Activated CD4-positive, alpha-beta T cell treated with anti-CD3 and anti-CD28 coated beads, Interleukin-2, amount 10 ng/mL, durations not matched to agents 24 days and 14 days (primary cell): ENCODE measurements at places on chromosomes 13 and 19. TPM values are rescaled to one million over a fixed set of nuclear protein-coding genes. Genes with fewer than 3 reads are reported as not detected.
A peak's percentile ranks its signal among the peaks of the same experiment; 100 is the strongest.

DNA sequence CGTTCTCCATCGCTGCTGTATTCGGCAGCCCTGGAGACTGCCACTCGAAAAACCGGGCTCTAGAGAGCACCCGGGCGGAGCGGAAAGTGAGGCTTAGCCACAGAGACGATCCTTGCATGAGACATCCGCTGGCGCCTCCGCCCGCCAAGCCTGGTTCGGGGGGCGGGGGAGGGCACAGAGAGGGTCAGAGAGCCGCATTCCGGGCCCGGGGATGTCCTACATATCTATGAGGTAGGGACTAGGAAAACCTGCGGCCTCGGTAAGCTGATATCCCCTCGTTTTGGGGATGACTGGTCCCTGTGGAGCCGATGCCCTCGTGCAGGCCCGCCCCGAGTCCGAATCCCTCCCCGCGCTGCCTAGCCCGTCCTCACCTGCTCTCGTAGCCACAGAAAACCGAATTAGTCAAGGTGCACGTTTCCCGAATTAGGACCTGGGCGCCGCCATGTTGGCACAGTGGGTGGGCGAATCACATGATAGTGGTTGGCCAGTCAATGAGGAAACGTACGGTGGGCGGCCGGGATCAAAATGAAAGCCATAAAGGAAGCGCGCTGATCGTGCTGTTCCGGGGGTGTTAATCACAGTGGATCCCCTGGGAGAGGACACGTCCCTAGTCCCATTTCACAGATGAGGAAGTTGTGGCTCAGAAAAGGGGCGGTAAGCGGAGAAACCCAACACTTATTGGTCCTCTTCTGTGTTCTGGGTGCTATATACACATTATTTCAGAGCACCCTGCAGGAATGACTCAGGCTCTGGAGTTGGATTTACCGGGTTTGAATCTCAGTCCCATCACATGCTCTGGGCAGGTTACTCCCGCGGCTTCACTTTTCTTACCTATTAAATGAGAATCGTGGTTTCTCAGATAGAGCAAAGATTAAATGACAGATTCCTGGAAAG lies at the start of gene TRMT1:
TSS of gene TRMT1 (minus strand) at position 459 of the 894 bp plus-strand sequence. CDS start at position 118, 341 bp downstream.
- H3K27me3 ChIP-seq, result no peaks in the 10 kb centered on the region
- H3K4me3 ChIP-seq, result peak within 1 kb of the TSS; percentile 97
- peak; percentile 97 for DNase-seq
- H3K4me1 ChIP-seq, result peaks cover 29% of the 10 kb centered on the region
- H3K36me3 ChIP-seq, result peaks cover 36% of the 10 kb centered on the region

- no peak overlapping the region for H3K27ac ChIP-seq
- DNase-seq, result no peak
- peaks cover 4% of the 10 kb centered on the region for H3K36me3 ChIP-seq
- H3K4me1 ChIP-seq, result no peaks in the 10 kb centered on the region
Observed at GRCh38 chr19:42363614-42364346, 26.3 kb downstream of the CNFN start.

Gene LYL1
- 2.1 and 2.4 TPM in 2 replicates for total RNA-seq

- peak overlapping the region; percentile 97 for H3K4me3 ChIP-seq
- H3K27me3 ChIP-seq, result no peaks in the 10 kb centered on the region
- peaks cover 17% of the 10 kb centered on the region for H3K36me3 ChIP-seq
- no peak for DNase-seq
- H3K27ac ChIP-seq, result peak overlapping the region; percentile 90
- H3K4me1 ChIP-seq, result peaks cover 50% of the 10 kb centered on the region
Observed at GRCh38 chr19:49474542-49474924, 518 bp downstream of the FLT3LG start.

Gene ZNF625
- total RNA-seq, result 3.0 and 3.7 TPM in 2 replicates

Gene CLDN10
- total RNA-seq, result not detected in 2 replicates

Gene ANGPTL8
- not detected in 2 replicates for total RNA-seq

- peaks cover 3% of the 10 kb centered on the region for H3K27me3 ChIP-seq
- no peak overlapping the region for H3K4me3 ChIP-seq
- DNase-seq, result no peak
- peaks cover 3% of the 10 kb centered on the region for H3K4me1 ChIP-seq
Observed at GRCh38 chr19:38440592-38440991, 7.1 kb downstream of the RYR1 start.

Gene ADAMTS10
- total RNA-seq, result 2.4 and 2.5 TPM in 2 replicates

- H3K27me3 ChIP-seq, result no peaks in the 10 kb centered on the region
- H3K4me1 ChIP-seq, result peaks cover 8% of the 10 kb centered on the region
- no peak overlapping the region for H3K4me3 ChIP-seq
- peaks cover 4% of the 10 kb centered on the region for H3K36me3 ChIP-seq
- peak; percentile 93 for DNase-seq
Observed at GRCh38 chr19:48351341-48351752, 12.4 kb downstream of the TMEM143 start.

- DNase-seq, result peak; percentile 48
- no peaks in the 10 kb centered on the region for H3K4me1 ChIP-seq
- no peaks in the 10 kb centered on the region for H3K36me3 ChIP-seq
Observed at GRCh38 chr13:41995946-41996345, 35.0 kb upstream of the VWA8 start.

Gene ANKLE1
- 17.3 and 17.9 TPM in 2 replicates for total RNA-seq

DNA sequence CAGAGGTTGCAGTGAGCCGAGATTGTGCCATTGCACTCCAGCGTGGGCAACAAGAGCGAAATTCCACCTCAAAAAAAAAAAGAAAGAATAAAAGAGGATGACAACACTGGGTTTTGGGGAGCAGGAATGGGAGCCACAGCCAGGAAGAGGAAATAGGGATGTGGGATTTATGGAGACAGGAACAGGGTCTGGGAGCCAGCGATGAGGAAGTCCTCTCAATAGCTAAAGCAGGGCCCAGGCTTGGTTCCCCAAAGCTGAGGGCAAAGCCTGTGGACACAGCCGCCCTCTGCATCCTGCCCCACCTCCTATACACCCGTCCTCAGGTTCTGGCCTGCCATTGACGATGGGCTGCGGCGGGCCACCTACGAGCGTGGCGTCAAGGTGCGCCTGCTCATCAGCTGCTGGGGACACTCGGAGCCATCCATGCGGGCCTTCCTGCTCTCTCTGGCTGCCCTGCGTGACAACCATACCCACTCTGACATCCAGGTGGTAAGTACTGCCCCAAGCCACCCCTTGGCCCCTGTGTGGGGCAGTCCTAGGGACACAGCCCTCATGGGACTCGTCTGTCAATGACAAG lies 13.6 kb downstream of the HIPK4 start:
- H3K4me3 ChIP-seq, result no peak overlapping the region
- H3K27me3 ChIP-seq, result no peaks in the 10 kb centered on the region
- peaks cover 9% of the 10 kb centered on the region for H3K4me1 ChIP-seq
- peaks cover 2% of the 10 kb centered on the region for H3K36me3 ChIP-seq

- H3K4me1 ChIP-seq, result peaks cover 3% of the 10 kb centered on the region
- peaks cover 4% of the 10 kb centered on the region for H3K36me3 ChIP-seq
- no peak overlapping the region for H3K27ac ChIP-seq
Observed at GRCh38 chr19:6577476-6578125, 13.3 kb downstream of the CD70 start.

GRCh38 chr13:78033509-78033908 lies 114.9 kb upstream of the EDNRB start:
- H3K4me3 ChIP-seq, result no peak overlapping the region
- peaks cover 4% of the 10 kb centered on the region for H3K27me3 ChIP-seq
- H3K36me3 ChIP-seq, result no peaks in the 10 kb centered on the region

- H3K27ac ChIP-seq, result no peak overlapping the region
- no peaks in the 10 kb centered on the region for H3K36me3 ChIP-seq
- peaks cover 8% of the 10 kb centered on the region for H3K27me3 ChIP-seq
- DNase-seq, result no peak
- no peak overlapping the region for H3K4me3 ChIP-seq
- peaks cover 9% of the 10 kb centered on the region for H3K4me1 ChIP-seq
Observed at GRCh38 chr19:35254341-35255297, 5.8 kb downstream of the LSR start.

DNA sequence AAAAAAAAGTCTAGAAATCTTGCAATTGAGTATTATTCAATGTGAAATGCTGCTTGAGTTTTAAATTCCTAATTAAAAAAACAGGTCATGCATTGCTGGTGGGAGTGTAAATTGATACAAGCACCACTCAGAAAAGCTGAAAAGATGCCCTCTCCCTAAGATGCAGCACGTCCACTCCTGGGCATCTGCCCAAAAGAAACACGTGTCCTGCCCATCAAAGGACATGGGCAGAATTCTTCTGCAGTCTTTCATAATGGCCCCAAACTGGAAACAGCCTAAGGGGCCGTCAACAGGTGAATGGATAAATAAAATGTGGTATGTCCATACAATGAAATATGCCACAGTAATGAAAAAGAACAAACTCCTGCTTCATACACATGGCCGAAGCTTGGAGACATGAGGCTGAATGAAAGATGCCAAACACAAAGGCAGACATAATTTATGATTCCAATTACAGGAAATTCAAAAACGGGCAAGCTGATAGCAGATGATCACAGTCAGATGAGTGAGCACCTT lies 7.8 kb downstream of the POU2F2 start:
- no peak for DNase-seq
- H3K4me1 ChIP-seq, result peaks cover 59% of the 10 kb centered on the region
- no peak overlapping the region for H3K27ac ChIP-seq
- H3K27me3 ChIP-seq, result no peaks in the 10 kb centered on the region
- H3K4me3 ChIP-seq, result no peak overlapping the region

- no peaks in the 10 kb centered on the region for H3K36me3 ChIP-seq
- no peaks in the 10 kb centered on the region for H3K4me1 ChIP-seq
- H3K4me3 ChIP-seq, result no peak overlapping the region
- H3K27ac ChIP-seq, result no peak overlapping the region
- peaks cover 3% of the 10 kb centered on the region for H3K27me3 ChIP-seq
- DNase-seq, result no peak
Observed at GRCh38 chr13:99717959-99718674, 216.8 kb downstream of the TM9SF2 start.

DNA sequence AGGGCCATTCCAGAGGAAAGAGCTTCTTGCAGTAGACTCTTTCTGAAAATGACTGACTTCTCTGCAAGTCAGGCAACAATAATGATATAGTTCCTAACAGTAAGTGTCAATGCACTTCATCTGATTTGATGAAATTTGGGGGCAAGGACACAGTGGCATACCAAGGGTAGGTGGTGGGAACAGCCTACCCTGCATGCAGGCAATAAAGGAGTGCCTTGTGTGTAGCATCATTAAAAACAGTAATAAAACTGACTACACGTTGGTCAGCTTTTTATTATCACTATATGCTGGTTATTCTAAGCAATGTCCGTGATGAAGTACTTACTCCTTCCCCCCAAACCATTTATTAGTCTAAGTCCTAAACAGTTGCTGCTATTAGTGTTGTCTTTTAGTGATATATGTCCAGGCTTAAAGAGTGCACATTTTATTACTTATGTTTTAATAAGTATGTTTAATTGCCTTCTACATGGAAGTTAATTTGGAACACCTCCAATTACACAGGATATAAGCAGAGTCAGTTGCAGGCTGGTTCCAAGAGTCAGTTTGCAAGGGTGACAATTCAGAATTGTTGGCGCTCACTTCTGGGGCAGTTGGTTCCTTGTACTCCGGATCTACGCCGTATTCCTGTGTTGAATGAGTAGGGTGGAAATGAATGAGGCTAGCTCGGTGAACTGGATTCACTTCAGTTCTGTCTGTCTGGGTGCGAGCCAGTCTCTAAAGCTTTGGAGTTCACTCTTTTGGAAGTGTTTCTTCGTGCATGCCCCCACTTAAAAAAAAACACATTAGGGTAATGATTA lies 84.0 kb downstream of the RGCC start:
- H3K36me3 ChIP-seq, result peaks cover 2% of the 10 kb centered on the region
- H3K27ac ChIP-seq, result no peak overlapping the region
- H3K27me3 ChIP-seq, result peaks cover 8% of the 10 kb centered on the region
- H3K4me3 ChIP-seq, result no peak overlapping the region

Gene PEAK3
- total RNA-seq, result 0.09 TPM in 1 of 2 replicates, not detected in the other

GRCh38 chr13:39822437-39822836 lies 167.0 kb downstream of the COG6 start:
- peak overlapping the region; percentile 39 for H3K27ac ChIP-seq
- H3K4me3 ChIP-seq, result peak overlapping the region; percentile 62
- peaks cover 3% of the 10 kb centered on the region for H3K27me3 ChIP-seq

Gene TMEM59L
- not detected in 2 replicates for total RNA-seq

Gene RNF17
- not detected in 2 replicates for total RNA-seq

DNA sequence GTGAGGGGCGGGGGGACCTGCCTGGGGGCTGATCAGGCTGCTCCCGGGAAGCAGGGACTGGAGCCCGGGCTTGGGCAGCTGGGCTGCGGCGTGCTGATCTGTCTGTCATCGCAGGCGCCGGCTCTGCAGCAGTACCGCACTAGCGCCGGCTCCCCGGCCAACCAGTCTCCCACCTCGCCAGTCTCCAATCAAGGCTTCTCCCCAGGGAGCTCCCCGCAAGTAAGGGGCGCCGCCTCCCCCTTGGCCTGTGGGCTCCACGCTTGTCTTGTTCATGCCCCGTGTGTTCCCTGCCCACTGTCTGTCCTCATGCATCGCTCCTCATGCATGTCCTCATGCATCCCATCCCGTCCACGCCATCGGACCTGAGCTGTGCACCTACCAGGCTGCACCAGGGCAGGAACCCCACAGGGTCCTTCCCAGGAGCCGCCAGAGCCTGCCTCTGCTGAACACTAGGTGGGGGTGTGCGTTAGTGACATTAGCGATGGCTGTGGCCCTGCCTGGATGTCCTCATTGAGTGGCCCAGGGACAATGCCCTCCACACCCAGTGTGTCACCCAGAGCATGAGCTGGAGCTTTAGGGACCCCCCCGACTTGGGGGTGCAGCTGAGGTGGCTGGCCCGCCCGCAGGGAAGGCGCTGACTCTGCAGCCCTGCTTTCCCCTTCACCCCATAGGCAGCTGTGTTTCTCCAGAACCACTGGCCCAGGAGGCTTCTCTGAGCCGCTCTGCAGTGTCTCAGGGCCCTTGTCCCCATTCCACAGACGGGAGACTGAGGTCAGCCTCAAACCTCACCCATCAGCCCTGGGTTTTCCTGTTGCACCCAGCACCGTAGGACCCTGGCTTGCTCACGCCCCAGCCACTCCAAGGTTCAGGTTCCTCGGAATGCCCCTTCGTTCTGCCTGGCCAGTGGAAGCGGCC lies 19.5 kb downstream of the COMP start:
- H3K27me3 ChIP-seq, result no peaks in the 10 kb centered on the region
- H3K27ac ChIP-seq, result no peak overlapping the region
- DNase-seq, result no peak
- no peaks in the 10 kb centered on the region for H3K4me1 ChIP-seq
- no peak overlapping the region for H3K4me3 ChIP-seq
- H3K36me3 ChIP-seq, result no peaks in the 10 kb centered on the region

GRCh38 chr19:5035793-5036697 lies 67.1 kb downstream of the KDM4B start:
- H3K27ac ChIP-seq, result no peak overlapping the region
- H3K4me3 ChIP-seq, result no peak overlapping the region
- DNase-seq, result no peak
- H3K27me3 ChIP-seq, result no peaks in the 10 kb centered on the region

Gene SLITRK6
- not detected in 2 replicates for total RNA-seq
